ENCODE measurements at places on chromosomes 3 and 15. TPM values are rescaled to one million over a fixed set of nuclear protein-coding genes. Genes with fewer than 3 reads are reported as not detected.

- DNase-seq, result no peak
Measured at GRCh38 chr15:99017322-99017701, 9.7 kb upstream of the PGPEP1L start.

DNA sequence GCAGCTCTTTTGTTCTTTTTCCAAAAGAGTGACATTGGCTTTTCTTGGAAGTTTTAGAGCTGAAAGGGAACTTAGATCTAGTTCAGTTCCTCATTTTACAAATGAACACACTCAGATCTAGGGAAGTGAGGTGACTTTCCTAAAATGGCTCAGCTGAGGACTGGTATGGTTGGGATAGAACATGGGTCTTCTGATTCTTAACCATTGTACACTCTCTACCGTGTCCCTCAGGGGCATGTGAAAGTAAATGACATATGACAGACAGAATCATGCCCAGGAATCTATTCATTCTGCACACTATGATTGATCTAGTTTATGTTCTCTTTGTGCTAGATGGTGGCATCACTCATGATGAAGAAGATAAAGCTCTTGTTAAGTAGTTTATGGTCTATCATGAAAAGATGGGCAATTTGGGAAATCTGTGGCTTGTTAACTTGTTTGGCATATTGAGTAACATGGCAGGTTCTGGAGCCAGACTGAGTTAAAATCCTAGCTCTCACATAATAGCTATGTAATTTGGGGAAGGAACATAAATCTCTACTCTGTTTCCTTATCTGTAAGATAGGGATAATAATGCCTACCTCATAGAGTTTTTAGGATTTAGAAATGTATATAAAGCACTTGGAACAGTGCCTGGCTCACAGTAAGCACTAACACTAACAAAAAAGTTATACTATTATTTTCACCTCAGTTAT lies 30.9 kb downstream of the UBE2E1 start:
- DNase-seq, result no peak

DNA sequence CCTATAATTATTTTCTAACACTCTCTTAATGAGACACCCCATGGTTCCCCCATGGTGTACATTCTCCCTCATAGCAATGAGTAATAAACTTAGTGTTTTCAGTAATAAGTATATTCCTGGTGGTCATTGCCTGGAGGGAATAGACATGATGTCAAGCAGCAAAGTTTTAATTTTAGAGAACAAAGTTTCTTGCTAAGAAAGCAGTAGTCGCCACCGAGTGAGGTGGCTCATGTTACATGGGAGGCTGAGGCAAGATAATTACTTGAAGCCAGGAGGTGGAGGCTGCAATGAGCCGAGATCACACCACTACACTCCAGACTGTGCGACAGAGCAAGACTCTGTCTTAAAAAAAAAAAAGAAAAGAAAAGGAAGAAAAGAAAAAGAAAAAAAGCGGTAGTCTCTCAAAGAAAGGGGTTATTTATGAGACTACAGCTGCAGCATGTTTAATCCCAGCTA lies 2.4 kb upstream of the ELP6 start:
- DNase-seq, result no peak

DNA sequence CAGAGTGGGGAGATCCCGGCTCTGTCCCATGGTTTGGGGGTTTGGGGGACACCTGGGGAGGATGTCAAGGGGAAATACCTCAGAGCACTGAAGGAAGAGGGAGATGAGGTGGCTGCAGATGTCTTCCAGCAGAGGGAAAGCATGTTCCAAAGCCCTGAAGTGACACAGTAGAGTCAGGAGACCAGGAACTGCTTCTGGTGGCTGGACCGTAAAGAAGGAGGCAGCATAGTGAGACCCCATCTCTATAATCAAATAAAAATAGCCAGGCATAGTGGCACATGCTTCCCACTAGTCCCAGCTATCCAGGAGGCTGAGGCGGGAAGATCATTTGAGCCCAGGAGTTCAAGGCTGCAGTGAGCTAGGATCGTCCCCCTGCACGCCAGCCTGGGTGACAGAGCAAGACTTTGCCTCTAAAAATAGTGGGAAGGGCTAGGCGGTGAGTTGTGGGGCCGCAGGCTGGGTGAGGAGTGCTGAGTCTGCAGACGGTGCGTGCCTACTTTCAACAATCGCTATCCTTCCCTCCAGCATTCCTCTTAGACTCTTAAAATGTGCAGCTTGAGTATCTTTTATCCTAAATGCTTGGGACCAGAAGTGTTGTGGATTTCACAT lies 26.2 kb downstream of the HES1 start:
- no peak for DNase-seq

DNA sequence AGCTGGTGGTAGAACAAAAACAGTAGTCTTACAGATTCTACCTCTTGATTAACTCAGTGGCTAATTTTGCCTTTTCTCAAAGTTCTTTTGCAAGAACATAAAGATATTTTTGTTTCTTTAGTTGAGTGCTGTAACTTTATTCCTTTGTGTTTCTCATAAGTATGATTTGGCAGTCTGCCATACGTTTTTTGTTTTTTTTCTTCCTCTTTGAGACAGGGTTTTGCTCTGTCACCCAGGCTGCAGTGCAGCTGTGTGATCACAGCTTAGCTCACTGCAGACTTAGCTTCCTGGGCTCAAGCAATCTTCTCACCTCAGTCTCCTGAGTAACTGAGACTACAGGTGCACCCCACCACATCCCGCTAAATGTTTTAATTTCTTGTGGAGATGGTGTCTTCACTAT lies 22.4 kb downstream of the B3GNT5 start:
- DNase-seq, result peak; percentile 9

- DNase-seq, result no peak
Measured at GRCh38 chr3:18704326-18704725, 279.2 kb upstream of the SATB1 start.

DNA sequence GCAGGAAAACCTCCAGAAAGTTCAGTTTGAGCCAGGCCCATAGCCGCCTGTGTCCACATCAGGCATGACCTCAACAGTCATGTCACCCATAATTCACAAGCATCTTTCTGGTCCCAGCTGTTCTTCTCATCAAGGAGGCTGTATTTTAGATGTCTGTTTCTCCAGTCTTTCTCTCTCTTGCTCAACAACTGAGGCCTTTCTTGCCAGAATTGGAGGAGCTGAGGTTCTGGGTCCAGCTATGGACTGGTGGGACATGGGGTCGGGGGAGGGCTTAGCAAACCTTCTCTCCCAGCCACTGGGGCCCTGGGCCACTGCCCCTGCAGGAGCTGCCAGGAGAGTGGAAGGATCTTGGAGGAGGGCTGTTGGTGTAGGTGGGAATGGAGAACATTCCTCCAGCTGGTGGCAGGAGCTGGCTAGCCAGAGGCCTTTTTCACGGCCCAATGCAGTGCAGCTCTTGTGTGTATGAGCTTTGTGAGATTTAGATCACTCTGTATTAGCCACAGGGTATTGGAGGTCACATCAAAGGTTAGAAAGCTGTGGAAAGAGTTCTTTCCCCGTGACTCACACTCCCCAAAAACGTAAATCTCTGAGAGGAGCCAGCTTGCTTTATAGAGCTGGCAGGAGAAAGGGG lies 23.5 kb downstream of the MAGEF1 start:
- DNase-seq, result no peak

- DNase-seq, result no peak
Measured at GRCh38 chr3:188007897-188008296, 146.1 kb upstream of the LPP start.

GRCh38 chr3:195162033-195162669 lies 108.8 kb downstream of the XXYLT1 start:
- no peak for DNase-seq

DNA sequence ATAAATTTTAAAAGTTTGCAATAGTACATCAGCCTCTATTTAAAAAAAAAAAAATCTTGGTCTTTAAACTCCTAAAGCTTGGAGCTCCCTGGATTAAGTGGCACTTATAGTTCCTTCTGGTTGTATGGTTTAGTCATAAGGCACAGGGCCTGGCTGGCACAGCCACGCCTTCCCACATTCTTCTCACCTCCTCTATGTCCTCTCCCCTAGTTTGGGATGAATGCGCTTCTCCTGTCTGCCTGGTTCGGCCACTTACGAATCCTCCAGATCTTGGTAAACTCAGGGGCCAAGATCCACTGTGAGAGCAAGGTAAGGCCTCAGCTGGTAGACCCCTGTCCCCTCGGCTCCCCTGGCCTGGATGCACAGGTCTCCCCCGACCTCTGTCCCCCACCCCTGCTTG lies 10.0 kb downstream of the ANKDD1A start:
- DNase-seq, result no peak

DNA sequence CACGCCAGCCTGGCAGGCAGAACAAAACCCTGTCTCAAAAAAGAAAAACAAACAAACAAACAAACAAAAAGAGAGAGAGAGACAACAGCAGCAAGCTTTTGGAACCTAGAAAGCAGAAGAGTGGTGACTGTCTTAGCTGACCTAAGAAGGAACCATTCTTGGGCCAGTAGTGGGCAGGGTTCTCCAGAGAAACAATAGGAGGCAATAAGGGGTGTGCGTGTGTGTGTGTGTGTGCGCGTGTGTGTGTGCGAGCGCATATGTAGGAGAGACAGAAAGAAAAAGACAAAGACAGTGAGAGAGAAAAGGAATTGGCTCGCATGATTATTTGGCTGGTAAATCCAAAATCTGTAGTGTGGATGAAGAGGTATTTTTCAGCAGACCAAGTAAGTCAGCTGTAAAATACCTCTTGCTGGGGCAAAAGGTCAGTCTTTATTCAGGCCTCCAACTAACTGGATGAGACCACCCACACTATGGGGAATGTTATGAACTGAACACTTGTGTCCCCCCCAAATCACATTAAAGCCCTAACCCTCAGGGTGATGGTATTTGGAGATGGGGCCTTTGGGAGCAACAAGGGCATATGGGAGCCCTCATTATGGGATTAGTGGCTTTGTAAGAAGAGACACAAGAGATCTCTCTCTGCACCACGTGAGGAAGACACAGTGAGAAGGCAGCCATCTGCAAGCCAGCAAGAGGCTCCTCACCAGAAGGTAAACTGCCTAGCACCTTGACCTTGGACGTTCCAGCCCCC lies 15.1 kb upstream of the BLM start:
- no peak for DNase-seq

GRCh38 chr15:62854420-62855084 lies 188.0 kb upstream of the TPM1 start:
- DNase-seq, result no peak

GRCh38 chr3:9729419-9729818 lies 2.1 kb upstream of the BRPF1 start:
- DNase-seq, result no peak

GRCh38 chr15:67225336-67225735 lies 29.1 kb downstream of the AAGAB start:
- DNase-seq, result no peak

DNA sequence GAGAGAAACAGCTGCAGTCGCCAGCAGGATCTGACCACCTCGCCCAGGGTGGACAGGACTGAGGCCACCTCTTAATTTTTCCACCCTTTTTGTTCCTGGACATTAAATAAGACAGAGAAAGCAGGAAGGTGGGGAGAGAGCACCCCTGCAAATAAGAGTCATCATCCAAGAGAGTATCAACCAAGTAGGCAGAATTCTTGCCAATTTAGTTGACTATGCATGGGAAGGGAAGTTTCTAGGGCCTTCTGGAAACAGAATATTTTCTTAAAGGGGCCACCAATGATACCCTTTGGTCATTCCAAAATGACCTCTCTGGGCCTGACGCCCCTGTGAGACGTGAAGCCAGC lies 136.2 kb downstream of the TJP1 start:
- no peak for DNase-seq

GRCh38 chr3:61947456-61947855 lies 386.1 kb downstream of the PTPRG start:
- no peak for DNase-seq

GRCh38 chr3:194142156-194142910 lies 6.4 kb downstream of the HES1 start:
- DNase-seq, result peak; percentile 91

- DNase-seq, result no peak
Measured at GRCh38 chr3:189981668-189982067, 139.0 kb downstream of the P3H2 start.

GRCh38 chr3:49668414-49668797 lies 5.7 kb upstream of the APEH start:
- no peak for DNase-seq

The CLEC3B gene
- 25.1 TPM for total RNA-seq

The DNAJC19 gene
- total RNA-seq, result 25.2 TPM

The LRRC3B gene
- total RNA-seq, result not detected

The IL5RA gene
- total RNA-seq, result not detected

The TTLL13 gene
- total RNA-seq, result not detected

The MNS1 gene
- total RNA-seq, result not detected

All from lower leg skin (tissue), 4 donors.